Activated T-helper 1 cell treated with anti-CD3 and anti-CD28 coated beads, Interleukin-12 subunit alpha, Interleukin-12 subunit beta, Interleukin-2, Interleukin-4 antibody, amounts not matched to agents 30 ng/mL and 10 ng/mL and 1 ng/mL, durations not matched to agents 14 hours and 24 hours and 36 hours (primary cell): ENCODE measurements at places on chromosomes 16 and 17. TPM values are rescaled to one million over a fixed set of nuclear protein-coding genes. Genes with fewer than 3 reads are reported as not detected.

SLC35G6 gene
- not detected in 2 replicates for total RNA-seq

CCR7 gene
- 165 and 166 TPM in 2 replicates for total RNA-seq

STXBP4 gene
- 5.1 and 7.3 TPM in 2 replicates for total RNA-seq

ZNF19 gene
- 1.7 and 2.1 TPM in 2 replicates for total RNA-seq

SLC5A2 gene
- not detected in 2 replicates for total RNA-seq

JPH3 gene
- total RNA-seq = 0.15 TPM in 1 of 2 replicates, not detected in the other
